ENCODE measurements at places on chromosomes 16 and 17.

- DNase-seq: no peak
Measured at GRCh38 chr17:50424246-50424995, 1.6 kb upstream of the ACSF2 start.

DNA sequence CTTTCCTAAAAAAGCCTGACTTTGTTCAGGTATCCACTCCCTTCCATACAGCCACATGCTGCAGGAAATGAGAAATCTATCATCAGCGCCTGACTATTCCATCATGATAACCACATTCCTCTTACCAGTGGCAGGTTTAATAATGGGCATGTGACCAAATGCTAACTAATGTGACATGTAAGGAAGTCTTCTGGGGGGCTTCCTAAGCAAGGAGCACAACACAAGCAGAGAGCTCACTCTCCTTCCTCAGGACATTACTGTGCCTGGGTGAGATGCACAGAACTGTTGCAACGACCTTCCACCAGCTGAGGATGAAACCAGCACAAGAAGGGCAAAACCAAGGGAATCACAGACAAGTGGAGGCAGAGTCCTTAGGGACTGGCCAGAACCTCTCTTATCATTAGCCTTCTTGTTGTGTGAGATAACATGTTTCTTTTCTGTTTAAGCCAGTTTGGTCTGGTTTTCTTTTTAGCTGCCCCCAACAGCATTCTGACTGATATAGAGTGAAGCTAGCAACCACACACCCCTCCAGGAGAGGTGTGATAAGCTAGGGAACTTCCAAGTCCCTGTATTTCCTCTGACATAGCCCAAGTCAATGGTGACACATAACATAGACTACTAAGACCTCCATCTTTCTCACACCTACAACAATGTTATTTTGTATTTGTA is 16.9 kb downstream of the MYO1D start:
- no peak for DNase-seq

DNA sequence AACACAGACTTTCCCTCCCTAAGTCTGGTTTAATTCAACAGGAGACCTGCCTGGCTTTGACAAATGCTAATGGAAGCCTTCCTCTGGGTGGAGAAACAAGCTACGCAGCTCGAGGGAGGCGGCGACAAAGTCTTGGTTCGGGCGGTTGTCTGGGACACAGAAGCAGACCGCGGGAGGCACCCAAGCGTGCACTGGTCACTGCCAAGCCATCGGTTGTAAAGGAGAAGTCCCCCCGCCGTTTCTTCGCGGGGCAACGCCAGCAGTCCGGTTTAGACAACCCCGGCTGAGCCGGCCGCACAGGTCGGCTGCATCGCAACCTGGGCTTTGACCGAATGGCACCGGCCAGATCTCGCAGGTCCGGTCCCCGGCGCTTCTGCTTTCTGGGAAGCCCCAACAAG is 586 bp downstream of the GLYR1 start:
- no peak for DNase-seq

- DNase-seq: no peak
Measured at GRCh38 chr17:79695797-79696609, 34.7 kb upstream of the ENPP7 start.

- no peak for DNase-seq
Measured at GRCh38 chr16:14307059-14307526, 236.0 kb downstream of the MRTFB start.

GRCh38 chr17:41338961-41339485 is 11.6 kb downstream of the KRT33A start:
- DNase-seq: no peak

DNA sequence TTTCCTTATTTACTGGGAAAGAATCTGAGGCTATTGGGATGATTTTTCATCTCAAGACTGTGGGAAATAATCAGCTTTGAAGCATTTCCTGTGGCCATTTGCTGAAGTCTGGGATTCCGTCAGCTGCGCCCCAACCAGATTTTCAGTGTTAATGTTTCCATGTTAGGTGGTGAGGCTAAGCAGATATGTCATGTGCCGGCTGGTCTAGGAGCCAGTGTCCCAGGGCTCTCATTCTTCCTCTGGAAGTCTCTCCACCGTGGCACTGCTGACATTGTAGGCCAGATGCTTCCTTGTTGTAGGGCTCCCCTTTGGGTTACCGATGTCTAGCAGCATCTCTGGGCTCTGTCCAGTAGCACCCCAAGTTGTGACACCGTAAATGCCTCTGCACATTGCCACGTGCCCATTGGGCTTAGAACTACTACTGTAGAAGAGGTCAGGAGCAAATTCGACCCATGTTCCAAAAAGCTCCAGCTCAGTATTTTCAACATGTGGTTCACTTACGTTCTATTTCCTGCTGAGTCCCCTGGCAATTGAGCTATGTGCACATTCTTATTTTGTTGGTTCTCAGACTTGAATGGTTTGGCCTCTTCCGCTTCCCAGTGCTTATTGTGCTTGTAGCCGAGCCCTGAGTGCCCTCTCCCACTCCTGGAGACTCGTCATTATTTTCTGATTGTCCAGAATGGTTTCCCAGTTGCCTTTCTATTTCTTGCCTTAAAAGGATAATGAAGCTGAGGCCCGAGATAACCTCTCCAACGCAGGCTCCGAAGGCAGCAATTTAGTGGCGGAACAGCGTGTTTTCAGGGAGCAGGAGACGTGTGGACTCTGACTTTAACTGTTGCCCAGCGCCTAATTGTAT is 82.2 kb downstream of the SPECC1 start:
- DNase-seq: no peak

DNA sequence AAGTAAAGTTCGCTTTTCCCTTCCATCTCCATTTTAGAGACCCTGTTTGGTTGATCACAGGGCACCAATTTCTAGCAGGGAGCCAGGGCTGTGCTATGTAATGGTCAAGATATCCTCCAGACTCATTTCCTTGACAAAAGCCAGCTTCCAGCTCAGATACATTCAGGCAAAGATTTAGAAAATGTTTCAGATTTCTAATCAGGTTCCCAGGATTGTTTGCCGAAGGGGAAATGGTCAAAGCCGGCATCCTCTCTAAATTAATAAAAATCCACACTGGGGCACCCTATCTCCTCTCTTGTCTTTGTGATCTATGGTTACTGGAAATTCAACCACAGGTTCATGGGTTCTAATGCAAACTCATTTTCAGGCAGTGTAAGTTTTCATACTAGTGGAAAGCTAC is 686.8 kb upstream of the KIF2B start:
- DNase-seq: no peak

DNA sequence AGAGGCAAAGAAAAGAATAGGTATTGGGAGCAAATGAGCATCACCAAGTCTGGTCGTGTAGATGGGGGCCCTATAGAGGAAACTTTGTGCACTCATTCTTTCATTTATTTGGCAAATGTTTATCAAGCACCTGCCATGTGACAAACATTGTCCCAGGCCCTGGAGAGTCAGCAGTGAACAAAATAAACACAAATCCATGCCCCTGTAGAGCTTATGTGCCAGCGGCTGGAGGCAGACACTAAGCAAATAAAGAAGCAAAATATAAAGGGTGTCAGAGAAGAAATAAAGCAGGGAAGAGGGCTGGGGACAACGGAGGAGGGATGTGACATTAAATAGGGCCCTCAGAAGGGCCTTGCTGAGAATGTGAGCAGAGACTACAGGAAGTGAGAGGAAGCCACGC is 45.5 kb downstream of the KATNIP start:
- no peak for DNase-seq

DNA sequence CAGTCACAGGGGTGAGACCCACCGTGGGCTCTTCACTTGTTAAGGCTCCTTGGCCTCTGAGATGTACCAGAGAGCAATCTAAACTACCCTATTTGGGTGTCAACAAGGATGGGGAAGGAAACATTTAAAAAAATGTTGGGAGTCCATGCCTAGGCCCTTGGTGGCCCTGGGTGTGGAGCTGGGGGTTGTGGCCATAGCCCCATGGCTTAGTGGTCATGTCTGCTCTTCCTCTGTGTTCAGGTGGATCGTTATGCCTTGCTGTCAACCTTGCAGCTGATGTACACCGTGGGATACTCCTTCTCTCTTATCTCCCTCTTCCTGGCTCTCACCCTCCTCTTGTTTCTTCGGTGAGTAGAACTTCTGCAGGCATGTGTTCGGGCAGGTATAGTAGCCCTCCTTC is 28.5 kb downstream of the GLP2R start:
- DNase-seq: no peak

DNA sequence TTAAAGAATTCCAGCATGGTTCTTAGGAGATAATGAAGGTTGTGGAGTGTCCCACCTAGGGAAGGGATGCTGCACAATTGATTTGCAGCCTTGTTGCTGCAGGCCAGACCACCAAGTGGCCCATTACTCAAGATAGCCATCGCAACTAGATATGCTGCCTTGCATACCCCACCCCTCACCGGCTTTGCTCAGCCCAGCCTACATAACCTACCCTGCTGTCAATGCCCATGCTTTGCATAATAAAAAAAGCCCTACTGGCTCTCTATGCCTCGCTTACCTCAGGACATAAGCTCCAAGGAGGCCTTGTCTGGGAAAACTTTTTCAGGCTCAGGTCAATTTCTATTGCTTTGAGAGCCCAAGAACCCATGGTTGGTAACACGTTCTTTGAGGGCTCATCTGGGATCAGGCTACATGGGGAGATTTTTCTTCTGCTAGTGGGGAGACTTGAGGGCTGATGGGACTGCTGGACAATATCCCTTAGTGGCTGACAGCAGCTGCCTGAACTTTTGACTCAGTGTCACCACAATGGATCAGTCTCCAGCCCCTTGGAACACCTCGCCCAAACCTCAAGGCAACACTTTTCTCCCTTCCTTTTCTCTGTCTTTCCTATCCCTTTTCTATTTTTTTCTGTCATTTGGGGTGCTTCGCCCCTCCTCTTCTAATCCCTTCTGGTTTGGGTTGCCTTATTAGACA is 38.3 kb downstream of the SCPEP1 start:
- DNase-seq: no peak

GRCh38 chr17:73939806-73940205 is 263.7 kb upstream of the RPL38 start:
- DNase-seq: no peak

DNA sequence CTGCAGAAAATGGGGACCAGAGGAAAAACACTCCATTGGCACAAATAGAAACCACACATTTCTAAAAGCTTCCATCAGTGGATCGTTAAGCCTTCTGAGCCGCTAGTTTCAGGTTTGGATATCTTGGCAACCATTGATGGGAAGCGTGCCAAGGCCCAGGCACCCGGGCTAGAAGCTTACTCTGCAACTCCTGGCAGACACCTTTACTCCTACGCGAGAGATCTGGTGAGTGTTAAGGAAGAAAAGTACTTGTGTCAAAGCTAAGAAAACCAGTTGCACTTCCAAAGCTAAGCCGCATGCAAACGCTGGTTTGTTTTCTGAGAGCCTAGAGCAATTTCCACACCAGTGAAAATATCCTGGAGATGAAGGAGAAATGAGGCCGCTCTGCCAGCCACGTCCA is 472.4 kb downstream of the PMP22 start:
- no peak for DNase-seq

- no peak for DNase-seq
Measured at GRCh38 chr17:66260275-66260674, 31.1 kb upstream of the APOH start.

- DNase-seq: no peak
Measured at GRCh38 chr16:67964477-67965131, 3.8 kb downstream of the SLC12A4 start.

- DNase-seq: no peak
Measured at GRCh38 chr16:19874026-19874425, 10.6 kb downstream of the GPRC5B start.

DNA sequence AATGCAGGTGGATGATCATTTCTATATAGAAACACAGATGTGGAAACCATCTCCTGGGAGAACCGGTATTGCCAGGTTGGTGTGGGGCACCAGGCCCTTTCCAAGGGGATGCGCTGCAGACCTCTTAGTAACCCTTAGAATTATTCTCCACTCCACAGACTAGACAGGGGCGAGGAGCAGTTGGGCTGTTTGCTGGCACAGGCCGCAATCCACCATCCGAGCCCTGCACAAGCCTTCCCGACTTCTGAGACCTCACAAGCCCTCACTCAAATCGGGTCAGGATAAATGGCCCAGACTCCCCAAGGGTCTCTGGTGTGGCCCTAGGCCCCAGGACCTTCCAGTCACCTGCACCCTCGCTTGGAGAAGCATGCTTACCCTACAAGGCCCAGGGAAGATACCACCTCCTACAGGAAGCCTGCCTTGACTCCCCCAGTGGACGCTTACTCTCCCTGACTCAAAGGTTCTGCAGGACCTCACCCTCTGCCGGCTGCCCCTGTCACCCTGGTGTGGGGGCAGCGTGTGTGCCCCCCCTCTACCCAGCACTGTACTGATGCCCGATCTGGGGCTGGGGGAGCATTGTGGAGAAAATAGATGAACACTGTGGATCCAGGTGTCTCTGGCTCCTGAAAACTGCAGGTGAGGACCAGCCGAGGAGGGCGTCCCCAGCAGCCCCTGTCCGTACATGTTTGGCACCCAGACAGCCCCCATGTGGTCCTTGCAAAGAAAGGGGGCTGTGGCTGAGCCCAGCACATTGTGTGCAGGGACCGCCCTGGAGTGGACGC is 49.8 kb upstream of the ACSF3 start:
- DNase-seq: no peak

- no peak for DNase-seq
Measured at GRCh38 chr17:27577121-27577761, 53.7 kb upstream of the LGALS9 start.

DNA sequence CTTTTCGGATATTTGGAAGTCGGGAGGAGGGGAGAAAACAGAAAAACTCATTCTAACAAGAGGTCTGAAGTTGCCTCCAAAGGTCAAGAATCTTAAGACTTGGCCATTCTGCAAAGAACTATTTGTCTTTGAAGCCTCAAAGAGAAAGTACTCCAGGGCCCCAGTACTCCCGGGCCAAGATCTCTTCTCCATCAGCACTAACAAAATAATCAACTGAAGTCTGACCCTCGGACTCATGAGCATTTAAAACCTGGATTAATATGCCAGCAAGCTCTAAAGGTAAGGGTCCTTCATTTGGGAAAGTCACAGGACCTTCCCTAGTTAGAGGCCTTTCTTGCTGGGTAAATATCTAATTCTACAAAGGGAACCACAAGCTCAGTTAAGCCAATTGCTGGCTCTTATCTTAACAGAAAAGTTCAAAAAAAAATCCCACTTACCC is 4.5 kb downstream of the AXIN2 start:
- no peak for DNase-seq

DNA sequence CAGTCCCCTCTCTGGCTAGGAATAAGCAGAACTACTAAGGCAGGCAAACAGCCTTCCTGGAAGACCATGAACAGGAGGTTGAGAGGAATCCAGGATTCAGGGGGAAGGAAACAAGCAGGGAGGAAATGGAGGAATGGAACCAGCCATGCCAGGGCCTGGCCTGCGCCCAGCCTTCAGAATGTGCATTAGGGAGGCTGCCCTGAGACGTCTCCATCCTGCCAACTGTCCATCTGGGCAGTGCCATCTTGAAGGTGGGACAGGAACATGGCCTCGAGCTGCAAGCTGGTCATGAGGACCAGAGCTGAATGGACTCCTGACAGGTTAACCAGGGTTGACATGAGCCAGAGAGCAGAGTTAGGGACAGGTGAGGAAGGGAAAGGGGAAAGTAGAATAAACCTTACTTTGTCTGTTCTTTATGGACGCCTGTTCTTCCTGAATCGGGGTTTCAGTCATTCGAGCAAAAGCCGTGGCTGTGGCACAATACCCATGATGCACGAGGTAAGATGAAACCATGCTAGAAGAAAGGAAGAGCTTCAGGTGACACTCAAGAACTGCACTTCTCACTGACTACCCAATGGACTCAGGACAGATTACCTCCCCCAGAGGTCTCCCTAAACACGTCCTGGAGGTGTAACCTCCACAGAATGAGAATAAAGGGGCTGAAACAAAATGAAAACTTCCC is 12.1 kb upstream of the GFOD2 start:
- DNase-seq: no peak
